NCI-H446 treated with DMSO at 0.1 percent for 48 hours (cell line): ENCODE measurements at places on chromosomes 2 and 18.

DNA sequence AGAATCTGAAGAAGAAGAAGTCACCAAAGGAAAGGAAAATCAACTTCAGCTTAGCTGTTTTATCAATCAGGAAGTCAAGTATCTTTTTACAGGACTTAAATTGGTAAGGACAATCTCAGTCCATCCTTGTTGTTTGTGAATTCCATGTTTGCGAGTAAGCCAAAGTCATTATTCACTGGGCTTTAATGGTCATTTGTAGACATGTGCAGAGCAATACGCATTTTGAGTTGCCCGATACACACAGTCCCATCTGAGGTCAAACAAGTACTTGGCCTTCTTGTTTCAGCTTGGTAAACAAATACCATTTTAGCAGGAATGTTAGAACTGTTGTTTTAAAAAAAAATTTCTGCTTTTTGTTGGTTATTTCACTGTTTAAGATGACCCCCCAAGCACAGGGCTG, 40.9 kb downstream of the USP14 start:
- DNase-seq = no peak

DNA sequence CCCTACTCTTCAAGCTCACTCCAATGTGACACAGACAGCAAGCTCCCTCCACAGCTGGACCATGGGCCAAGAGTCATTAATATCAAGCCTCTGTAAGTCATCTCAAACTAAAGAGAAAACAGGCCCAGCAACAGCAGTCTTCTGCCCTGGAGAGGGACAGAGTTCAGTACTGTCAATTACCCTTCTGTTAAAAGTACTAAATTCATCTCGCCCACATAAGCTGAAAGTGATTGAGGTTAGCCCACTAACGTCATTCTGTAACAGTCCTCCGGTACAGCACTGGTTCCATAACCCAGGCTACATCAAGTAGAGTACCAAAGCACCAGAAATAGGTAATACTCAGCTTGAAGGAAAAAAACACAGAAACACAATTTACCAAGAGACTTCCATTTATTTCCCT, 25.9 kb downstream of the THADA start:
- DNase-seq = no peak

GRCh38 chr2:109193807-109194619, 65.0 kb downstream of the SH3RF3 start:
- DNase-seq = no peak

GRCh38 chr2:134365356-134365755, 111.5 kb downstream of the MGAT5 start:
- no peak for DNase-seq

- no peak for DNase-seq
These were observed 30.3 kb downstream of the C2orf42 start for GRCh38 chr2:70160545-70160944.

GRCh38 chr2:48227617-48228344, 302.2 kb upstream of the STON1 start:
- no peak for DNase-seq

DNA sequence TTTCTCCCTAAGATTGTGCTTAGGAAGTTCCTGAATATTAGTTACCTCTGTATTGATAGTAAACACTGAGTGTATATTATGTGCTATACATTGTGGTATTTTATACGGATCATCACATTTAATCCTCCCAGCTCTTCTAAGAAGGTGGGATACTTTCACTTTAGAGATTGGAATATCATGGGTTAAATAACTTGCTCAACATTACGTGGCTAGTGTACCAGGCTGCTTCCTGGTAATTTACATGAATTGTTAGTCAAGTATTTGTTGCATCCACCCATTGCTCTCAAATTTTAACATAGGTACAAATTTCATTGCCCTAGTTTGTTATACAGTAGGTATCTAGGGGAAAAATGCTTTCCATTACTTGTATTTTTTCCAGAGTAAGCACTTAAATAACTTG, 21.4 kb downstream of the FAM98A start:
- no peak for DNase-seq

- no peak for DNase-seq
These were observed 32.8 kb downstream of the FMNL2 start for GRCh38 chr2:152367547-152368390.

DNA sequence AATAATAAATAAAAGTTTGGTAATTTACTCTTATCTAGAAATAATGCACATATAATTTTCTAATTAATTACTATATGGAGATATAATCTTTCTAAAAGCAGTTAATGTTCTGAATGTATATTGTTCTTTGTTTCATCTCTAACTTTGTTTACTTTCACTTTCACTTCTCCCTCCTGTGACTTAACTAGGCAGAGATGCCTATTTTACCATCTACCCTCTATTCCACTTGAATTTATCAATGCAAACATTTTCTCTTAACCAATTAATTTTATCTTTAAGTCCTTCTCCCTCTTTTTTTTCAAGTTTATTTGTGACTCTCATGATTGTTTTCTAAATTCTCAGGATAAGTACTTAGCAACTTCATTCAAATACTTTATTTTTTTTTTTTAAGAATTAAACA, 55.1 kb upstream of the IL1RL1 start:
- no peak for DNase-seq

DNA sequence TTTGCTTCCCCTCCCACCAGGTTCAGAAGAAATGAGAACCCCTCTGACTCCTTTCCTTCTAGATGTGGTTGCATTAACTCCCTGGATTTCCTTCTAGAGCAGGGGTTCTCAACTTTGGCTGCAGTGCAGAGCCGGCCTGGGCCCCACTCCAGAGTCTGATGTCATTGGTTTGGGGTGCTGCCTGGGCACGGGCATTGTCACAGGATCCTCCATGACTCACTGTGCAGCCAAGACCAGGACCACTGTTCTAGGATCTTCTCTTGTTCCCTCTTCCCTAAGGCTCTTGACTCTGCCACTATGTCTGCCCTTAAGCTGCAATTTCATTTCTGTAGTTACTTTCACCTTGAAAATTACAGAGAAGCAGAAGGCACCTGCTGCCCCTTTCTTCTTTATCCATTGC, 31.8 kb downstream of the TBC1D8 start:
- no peak for DNase-seq

GRCh38 chr2:101197215-101197745, 46.1 kb upstream of the TBC1D8 start:
- DNase-seq = no peak

- DNase-seq = no peak
These were observed 6.9 kb downstream of the CEP68 start for GRCh38 chr2:65062843-65063825.

DNA sequence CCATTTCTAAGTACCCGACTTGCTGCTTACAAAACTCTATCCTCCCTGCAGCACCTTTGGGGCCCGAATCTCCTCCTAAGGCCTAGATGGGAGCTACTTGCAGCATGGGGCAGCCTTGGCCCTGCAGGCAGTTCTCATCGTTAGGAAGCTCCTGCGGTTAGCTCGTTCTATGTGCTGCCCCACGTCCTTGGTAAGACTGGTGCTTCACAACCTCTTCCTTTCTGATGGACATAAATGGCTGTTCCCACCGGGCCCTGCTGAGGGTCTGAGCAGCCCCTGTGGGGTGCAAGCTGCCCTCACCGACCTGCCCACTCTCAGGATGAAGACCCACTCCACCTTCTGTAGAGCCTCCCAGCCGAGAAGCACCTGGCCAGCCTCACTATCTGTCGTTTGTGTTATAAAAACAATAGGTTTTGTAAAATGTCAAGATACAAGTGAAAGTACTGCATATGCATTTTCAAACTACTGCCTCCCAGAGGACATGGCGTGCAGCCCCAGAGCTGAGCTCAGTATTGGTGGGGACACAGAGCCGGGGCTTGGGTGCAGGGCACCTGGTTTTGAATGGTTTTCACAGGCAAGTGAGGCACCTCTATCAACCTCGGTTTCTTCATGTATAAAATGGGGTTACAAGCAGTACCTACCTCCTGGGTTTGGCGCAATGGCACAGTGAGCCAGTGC, 19.4 kb downstream of the OTOF start:
- no peak for DNase-seq

DNA sequence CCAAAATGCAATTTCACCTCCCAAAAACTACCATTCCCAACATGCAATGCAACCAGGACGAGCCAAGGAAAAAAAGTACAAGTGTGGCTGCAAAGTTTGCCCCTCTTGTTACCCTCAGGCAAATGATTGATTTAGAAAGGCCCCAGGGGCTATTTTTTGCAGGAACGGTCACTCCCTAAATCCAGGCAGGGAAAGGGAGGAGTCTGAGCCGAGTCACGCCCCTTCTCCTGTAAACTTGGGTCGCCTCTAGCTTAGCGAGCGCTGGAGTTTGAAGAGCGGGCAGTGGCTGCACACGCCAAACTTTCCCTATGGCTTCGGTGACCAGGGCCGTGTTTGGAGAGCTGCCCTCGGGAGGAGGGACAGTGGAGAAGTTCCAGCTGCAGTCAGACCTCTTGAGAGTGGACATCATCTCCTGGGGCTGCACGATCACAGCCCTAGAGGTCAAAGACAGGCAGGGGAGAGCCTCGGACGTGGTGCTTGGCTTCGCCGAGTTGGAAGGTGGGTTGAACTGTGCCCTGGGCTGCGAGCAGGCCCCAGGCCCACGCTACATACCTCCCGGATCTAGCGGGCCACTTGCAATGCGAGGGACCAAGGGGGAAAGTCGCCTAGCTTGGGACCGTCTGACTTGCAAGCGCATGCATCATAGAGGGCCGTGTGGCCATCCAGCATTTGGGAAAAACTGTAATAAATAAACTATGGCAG, at the start of gene GALM:
Gene GALM (plus strand): TSS at position 261 of the 702 bp plus-strand sequence. CDS start 48 bp downstream, at position 309.
- no peak for DNase-seq

- peak; percentile 81 for DNase-seq
These were observed 168.5 kb upstream of the SLC39A10 start for GRCh38 chr2:195488567-195488966.

DNA sequence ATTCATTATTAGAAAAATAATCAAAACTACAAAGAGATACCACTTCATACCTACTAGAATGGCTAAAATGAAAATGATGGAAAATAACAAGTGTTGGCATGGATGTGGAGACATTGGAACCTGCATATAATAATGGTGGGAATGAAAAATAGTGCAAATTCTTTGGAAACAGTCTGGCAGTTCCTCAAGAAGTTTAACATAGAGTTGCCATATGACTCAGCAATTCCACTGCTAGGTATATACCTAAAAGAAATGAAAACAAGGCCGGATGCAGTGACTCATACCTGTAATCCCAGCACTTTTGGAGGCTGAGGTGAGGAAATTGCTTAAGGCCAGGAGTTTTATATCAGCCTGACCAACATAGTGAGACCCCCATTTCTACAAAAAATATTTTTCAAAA, 41.6 kb upstream of the ACYP2 start:
- DNase-seq = no peak
